ENCODE measurements at places on chromosomes 16 and 17.

DNA sequence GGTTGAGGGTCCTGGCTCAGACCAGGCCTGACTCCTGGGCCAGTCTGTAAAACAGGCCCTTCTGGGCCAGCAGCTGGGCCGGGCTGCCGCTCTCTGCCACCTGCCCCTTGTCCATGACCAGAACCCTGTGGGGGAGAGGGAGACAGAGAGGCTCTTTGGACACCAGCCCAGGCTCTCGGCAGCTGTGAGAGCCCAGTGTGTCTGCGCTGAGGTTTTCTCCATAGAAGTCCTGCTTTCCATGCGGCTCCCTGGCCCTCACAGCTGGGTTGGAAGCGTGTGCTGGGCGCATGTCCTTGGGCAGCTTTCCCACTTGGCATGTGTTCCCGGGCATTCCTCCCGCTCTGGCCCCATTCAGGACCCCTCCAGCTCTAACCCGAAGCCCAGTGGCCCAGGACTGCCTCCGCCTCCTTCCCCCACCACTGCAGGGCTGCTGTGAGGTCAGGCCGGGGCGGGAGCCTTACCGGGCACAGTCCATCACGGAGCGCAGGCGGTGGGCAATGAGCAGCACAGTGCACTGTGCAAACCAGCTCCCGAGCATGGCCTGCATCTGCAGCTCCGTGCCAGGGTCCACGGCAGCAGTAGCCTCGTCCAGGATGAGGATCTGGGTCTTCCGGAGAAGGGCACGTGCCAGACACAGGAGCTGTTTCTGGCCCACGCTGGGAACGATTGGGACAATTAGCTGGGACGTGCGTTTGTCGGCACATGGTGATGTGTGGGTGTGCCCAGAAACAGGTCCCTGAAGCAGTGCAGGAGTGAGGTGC lies 73.0 kb downstream of the ABCC6 start:
- no peak for DNase-seq

GRCh38 chr17:38428643-38429371 lies 543 bp downstream of the ARHGAP23 start:
- no peak for DNase-seq

DNA sequence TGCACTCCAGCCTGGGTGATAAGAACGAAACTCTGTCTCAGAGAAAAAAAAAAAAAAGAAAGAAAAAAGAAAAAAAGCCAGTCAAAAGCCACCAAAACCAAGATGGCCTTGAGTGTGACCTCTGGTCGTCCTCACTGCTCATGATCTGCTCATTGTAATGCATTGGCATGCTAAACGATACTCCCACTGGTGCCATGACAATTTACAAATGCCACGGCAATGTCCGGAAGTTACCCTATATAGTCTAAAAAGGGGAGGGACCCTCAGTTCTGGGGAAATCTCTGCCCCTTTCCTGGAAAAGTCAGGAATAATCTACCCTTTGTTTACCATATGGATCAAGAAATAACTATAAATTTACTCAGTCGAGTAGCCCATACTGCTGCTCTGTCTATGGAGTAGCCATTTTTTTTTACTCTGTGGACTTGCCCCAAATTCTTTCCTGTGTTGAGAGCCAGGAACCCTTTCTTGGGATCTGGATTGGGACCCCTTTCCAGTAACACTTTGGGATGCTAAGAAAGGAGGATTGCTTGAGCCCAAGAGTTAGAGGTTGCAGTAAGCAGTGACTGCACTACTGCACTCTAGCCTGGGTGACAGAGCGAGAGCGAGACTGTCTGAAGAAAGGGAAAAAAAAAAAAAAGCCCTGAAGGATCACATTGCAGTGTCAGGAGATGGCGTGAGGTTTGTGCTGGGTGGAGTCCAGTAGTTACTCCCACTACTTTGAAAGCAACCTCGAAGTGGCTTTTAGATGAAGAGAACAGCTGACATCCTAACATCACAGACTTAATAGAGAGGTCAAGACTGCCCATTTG lies 3.7 kb upstream of the TMEM231 start:
- DNase-seq, result peak; percentile 27

DNA sequence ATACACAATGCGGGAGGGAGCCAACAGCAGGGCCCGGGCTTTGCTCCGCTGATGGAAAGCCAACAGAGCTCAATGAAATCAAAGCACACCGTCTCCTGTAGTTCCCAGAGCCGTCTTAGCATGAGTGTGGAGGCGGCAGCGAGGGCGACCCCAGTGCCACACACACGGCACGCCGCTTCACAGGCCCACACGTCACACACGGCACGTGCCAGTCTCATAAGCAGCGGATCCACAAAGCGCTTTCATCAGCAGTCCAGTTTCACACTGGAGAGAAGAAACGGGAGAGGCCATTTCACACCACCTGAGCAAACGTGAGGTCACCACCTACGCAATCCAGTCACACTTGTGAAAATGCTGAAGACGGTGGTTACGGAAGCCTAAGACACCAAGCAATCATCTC lies 34.8 kb downstream of the CYB5D2 start:
- no peak for DNase-seq

- DNase-seq, result no peak
Observed at GRCh38 chr17:6492892-6493674, 48.8 kb downstream of the PIMREG start.

- DNase-seq, result no peak
Observed at GRCh38 chr16:79212114-79212791, 388.3 kb downstream of the MAF start.

DNA sequence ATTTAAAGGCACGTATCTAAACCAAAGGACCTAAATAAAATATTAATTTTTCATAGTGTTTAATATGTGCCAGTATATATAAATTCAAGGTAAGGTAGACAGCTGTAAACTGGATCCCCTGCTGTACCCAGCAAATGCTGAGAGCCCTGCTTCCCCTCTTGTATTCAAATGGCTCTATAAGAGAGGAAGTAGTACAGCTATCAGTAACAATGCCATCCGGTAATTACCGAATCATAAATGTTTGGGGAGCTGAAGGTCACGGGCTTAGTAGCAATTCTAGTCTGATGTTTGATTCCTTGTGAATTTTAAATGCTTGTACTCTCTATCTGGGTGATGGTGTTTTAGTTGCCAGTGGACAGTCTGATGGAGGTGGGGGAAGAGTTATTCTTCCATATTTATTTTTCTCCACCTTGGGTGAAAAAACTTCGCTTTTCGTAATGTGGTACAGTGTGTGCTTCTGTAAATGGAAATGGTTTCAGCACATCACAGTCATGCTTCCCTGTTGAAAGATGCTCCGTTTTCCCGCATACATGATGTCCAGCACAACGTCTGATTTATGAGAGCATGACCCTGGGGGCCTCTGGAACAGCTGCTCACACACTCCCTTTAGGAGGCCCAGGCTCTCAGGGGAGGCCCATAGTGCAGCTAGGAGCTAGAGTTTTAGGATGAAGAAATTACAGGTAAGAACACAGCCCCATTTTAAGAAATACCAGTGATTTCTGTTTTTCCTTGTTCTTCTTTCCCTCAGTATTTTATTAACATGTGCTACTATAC lies 423.9 kb downstream of the WWOX start:
- DNase-seq, result peak; percentile 59

GRCh38 chr16:11658896-11659708 lies 9.2 kb upstream of the SNN start:
- no peak for DNase-seq

GRCh38 chr16:82641336-82641984 lies 14.7 kb downstream of the CDH13 start:
- no peak for DNase-seq
